ENCODE measurements at places on chromosomes 16 and 17. TPM values are rescaled to one million over a fixed set of nuclear protein-coding genes. Genes with fewer than 3 reads are reported as not detected.

The LITAFD gene
- not detected for total RNA-seq

The GUCY2D gene
- not detected for total RNA-seq

The KRT39 gene
- total RNA-seq = not detected

The CDK5R1 gene
- 8.4 TPM for total RNA-seq

The SLC13A2 gene
- total RNA-seq = not detected

The RUSF1 gene
- 53.9 TPM for total RNA-seq

The P3H4 gene
- total RNA-seq = 3.7 TPM

GRCh38 chr16:57916735-57917438, 54.0 kb downstream of the CNGB1 start:
- no peak for DNase-seq

DNA sequence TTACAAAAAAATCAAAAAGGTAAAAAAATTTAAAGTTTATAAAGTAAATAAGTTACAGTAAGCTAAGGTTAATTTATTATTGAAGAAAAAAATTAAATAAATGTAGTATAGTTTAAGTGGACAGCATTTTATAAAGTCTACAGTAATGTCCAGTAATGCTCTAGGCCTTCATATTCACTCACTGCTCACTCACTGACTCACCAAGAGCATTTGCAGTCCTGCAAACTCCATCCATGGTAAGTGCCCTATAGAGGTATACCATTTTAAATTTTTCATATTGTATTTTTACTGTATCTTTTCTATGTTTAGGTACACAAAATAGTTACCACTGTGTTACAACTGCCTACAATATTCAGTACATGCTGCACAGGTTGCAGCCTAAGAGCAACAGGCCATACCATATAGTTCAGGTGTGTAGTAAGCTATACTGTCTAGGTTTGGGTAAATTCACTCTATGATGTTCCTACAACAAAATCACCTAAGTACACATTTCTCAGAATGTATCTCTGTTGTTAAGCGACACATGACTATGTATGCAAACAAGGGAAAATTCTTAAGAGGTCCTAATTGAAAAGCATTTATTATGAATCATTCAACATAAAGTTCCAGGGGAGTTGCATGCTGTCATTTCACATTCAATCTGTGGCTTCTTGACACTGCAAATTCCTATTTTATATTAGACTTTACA, 92.3 kb downstream of the SPAG9 start:
- no peak for DNase-seq

DNA sequence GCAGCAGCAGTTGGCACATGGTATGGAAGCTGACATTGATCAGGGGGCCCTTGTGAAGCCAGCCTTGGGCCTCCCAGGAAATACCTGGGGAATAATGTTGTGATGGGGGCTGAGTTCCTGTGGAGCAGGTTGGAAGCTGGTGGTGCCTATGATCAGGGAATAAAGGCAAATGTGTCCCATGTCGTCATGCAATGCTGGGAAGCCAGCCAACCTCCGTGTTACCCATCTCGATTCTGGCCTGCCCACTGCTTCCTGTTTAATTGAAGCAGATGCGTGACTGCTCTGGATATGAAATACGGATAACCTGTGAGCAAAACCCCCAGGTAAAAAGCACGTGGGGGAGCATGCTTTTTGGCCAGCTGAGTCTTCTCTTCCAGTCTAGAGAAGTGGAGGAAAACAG, 580.4 kb upstream of the HSBP1 start:
- no peak for DNase-seq

DNA sequence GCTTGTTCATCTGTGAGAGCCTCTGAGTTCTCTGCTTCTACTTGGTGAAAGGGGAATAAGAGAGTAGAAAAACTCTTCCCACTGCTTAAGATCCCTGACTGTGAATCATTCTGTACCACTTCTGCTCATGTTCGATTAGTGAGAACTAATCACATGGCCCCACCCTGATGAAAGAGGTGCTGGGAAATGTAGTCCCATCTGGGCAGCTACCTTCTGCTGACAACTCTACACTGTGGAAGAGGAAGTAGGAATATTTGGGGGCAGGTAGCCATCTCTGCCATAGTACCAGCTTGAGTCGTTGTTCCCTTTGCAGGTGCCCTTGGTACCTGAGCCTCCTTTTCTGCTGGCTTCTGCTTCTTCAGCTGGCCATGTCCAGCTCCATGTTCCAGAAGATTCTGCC, 29.9 kb downstream of the NKD1 start:
- DNase-seq = no peak
